ENCODE measurements at places on chromosomes 16 and 17.

GRCh38 chr17:42684929-42685556 is 2.7 kb downstream of the CNTNAP1 start:
- DNase-seq, result no peak

GRCh38 chr16:13109171-13109570 is 207.8 kb downstream of the SHISA9 start:
- no peak for DNase-seq

GRCh38 chr17:28325211-28325610 is 6.2 kb downstream of the TMEM97 start:
- no peak for DNase-seq

- no peak for DNase-seq
These were observed 479.8 kb upstream of the GOT2 start for GRCh38 chr16:59213952-59214351.

- DNase-seq, result peak; percentile 66
These were observed 2.7 kb downstream of the FHOD1 start for GRCh38 chr16:67244387-67245185.

GRCh38 chr17:55572139-55572538 is 60.9 kb upstream of the SMIM36 start:
- no peak for DNase-seq

GRCh38 chr17:67922503-67922902 is 73.8 kb downstream of the C17orf58 start:
- DNase-seq, result no peak

DNA sequence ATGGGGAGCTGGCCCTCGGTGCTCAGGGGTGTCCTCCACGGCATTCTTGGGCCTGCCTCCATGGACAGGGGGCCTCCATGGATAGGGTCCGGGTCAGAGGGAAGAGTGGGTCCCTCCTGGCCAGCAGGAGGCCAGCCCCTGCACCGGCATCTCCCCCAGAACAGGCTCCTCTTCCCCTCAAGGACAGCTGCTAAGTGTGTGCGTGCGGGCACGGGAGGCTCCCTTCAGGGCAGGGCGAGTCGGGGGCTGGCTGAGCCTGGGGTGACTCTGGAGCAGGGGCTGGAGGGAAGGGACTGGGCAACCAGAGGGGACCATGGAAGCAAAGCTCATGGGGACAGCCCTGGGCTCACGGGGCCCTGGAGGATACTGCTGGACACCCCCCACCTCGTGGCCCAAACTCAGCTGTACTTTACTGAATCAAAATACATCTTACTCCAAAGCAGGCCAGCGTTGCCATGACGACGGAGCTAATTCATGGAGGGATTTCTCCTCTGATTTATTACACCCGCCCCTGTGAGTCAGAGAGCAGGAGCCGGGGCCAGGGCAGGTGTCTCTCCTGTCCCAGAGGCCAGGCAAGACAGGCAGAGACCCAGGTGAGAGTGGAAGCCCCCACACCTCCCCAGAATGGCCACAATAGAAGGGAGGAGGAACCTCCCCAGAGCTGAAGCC is 2.1 kb downstream of the CASKIN1 start:
- no peak for DNase-seq

DNA sequence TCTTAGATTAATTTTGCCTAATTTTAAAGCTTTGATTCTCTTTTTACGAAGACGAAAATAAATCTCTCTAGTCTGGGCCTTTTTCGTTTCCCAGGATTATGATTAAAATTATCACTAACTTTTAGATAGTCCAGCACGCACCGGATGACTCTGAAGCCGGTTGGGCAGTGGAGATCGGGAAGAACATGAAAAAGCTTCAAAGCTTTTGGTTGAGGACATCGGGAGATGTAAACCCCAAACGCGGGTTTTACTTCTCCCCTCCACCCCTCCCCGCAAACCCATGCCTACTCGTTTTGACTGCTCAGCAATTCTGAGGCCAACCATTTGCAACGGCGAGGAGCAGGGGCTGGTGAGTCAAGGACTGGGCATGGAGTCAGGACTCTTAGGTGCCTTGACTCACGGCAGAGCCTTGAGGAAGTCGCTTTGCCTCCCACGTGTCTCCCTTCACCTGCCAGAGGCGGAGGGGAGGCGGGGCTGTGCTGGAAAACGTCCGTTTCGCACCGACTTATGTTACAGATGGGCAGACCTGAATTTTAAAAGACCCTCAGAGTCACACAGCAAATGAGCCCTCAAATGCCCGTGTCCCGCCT is 989 bp upstream of the DUSP14 start:
- DNase-seq, result peak; percentile 17

DNA sequence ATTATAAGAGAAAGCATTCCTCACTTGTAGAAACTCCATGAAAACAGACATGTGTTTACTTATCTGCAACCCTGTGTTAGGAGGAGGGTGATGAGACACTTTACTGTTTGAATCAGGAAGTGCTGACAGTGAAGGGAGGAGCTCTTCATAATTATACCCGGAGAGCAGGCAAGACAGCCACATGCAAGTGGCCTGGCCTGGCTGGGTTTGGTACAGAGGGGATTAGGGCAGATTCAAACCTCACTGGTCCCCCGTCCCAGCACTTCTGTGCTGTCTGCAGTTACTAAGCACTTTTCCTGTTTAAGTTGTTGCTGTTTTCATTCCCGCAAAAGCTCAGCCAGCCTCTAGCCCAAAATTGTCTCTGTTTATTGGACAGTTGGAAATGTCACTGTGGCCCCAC is 78.5 kb downstream of the WWOX start:
- DNase-seq, result no peak

- no peak for DNase-seq
These were observed 37.7 kb downstream of the BAHCC1 start for GRCh38 chr17:81432941-81433340.

- no peak for DNase-seq
These were observed 331.9 kb downstream of the SEC14L1 start for GRCh38 chr17:77472468-77473310.

- no peak for DNase-seq
These were observed 34.7 kb upstream of the AKAP1 start for GRCh38 chr17:57050306-57050705.

- no peak for DNase-seq
These were observed 207.7 kb downstream of the LAT start for GRCh38 chr16:29192329-29193247.

GRCh38 chr16:84749815-84750214 is 50.0 kb downstream of the USP10 start:
- DNase-seq, result no peak

- DNase-seq, result no peak
These were observed 139.5 kb downstream of the CYLD start for GRCh38 chr16:50881331-50881830.

GRCh38 chr16:2473999-2474876 is 689 bp upstream of the TBC1D24 start:
- peak; percentile 26 for DNase-seq

- no peak for DNase-seq
These were observed 10.4 kb downstream of the GPRC5C start for GRCh38 chr17:74442291-74442669.

DNA sequence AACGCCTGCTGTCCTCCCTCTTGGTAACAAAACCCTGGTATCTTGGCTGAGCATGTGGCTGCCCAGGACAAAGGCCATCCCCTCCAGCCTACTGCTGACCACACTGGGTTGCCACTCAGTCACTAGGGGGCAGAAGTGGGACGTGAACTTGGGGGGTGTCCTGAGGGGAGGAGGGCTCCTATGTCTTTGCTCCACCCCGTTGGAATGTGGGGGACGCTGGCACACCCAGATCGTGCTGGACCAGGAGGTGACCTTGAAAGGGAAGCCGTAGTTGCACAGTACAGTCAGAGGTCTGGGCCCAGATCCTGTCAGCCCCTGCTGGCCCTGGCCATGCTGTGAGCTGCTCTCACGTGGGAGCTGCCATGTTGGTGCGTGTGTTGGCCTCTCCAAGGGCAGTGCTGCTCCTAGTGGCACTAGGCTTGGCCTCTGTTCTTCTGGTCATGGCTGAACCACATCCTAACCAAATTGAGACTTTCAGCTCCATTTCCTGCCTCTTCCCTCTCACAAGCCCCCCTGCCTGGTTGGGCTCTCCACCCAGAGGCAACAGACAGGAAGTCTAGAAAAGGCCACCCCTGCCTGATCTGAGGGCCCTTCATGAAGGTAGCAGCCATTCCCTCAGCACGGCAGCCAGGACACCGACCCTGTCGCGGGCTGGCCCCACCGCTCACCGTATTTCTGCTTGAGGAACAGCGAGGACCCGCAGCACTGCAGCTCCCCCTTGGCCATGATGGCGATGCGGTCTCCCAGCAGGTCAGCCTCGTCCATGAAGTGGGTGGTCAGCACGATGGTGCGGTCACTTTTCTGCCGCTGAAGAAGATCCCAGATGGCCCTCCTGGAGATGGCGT is 29.0 kb upstream of the RNPS1 start:
- DNase-seq, result no peak

DNA sequence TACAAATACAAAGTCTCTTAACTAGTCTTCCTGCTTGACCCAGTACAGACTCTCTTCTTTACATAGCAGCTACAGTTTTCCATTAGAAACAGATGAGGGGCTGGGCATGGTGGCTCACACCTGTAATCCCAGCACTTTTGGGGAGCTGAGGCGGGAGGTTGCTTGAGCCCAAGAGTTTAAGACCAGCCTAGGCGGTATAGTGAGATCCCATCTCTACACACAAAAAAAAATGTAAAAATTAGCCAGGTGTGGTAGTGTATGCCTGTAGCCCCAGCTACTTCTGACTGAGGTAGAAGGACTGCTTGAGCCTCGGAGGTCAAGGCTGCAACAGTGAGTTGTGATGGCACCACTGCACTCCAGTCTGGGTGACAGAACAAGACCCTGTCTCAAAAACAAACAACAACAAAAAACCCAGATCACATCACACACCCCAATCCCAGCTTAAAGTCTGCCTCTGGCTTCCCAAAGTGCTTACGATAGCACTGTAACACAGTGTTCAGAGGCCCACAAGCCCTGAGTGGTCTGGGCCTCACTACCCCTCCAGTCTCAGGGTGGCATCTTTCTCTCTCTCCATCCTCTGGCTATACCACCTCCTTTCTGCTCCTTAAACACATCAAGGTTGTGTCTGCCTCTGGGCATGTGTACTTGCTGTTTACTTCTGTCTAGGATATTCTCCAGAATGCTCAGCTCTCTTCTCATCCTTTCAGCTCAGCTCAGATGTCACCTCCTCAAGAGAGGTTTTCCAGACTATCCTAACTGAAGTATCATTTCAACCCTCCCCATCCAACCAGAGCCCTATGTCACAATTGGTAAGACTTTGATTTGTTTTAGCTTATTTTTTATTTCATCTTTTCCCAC is 4.0 kb downstream of the MMD start:
- no peak for DNase-seq

DNA sequence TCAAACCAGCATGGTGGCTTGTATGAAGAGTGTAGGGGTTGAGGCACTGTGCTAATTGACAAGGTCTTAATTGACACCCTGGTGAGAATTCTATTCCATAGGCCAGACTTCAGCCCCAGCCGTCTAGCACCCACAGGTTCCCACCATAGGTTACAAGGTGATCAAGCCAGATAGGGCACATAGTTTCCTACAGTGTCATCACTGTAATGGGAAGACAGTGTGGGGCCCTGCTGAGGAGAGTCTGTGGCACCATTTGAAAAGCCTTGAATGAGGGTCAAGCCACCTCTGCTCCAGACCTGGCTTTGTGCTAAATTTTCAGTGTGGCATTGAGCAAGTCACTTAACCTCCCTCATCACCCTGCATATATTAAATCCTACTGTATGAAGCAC is 36.2 kb downstream of the YPEL2 start:
- DNase-seq, result no peak

- no peak for DNase-seq
These were observed 609 bp upstream of the ZNF750 start for GRCh38 chr17:82840431-82840831.

DNA sequence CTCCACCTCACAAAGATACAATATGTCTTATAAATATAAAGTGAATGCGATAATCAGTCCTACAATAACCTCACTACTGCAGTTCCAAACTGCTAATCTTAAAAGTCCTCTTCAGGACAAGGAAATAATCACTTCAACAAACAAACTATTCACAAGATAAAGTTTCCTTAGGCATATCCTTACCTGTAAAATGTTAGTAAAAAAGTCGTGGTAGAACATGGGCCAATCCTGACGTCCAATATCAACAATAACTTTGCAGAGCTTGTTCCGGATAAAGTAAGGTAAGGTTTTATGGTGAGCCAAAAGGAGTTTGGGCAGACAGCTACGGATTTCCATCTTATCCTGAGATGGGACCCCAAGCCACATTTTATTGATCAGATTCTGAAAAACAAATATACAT is 36.0 kb downstream of the XPO6 start:
- DNase-seq, result no peak

- no peak for DNase-seq
These were observed 63.9 kb downstream of the SHISA9 start for GRCh38 chr16:12965274-12965804.
